CD4-positive, alpha-beta T cell treated with Interleukin-6 for 4 hours (primary cell): ENCODE measurements at places on chromosomes 16 and 17.

- DNase-seq = no peak
Measured at GRCh38 chr17:38709104-38709820, 4.2 kb downstream of the MLLT6 start.

DNA sequence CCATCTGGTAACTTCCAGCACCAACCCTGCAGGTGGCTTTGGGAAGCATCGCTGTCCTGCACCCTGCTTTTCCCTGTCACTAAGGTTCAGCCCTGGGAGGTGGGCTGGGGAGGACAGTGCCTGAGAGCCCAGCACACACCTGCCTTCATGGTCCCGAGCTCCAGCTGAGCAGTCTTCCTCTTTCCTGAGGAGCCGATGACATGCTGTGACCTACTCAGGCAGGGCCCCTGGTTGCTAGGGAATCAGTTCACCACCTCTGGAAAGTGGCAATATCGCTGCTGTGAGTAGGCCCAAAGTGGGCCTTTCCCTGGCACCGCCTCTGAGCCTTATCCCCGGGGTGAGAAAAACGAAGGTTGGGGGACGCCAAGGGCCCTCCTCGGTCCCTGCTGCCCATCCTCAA is 17.9 kb downstream of the ST3GAL2 start:
- DNase-seq = no peak

DNA sequence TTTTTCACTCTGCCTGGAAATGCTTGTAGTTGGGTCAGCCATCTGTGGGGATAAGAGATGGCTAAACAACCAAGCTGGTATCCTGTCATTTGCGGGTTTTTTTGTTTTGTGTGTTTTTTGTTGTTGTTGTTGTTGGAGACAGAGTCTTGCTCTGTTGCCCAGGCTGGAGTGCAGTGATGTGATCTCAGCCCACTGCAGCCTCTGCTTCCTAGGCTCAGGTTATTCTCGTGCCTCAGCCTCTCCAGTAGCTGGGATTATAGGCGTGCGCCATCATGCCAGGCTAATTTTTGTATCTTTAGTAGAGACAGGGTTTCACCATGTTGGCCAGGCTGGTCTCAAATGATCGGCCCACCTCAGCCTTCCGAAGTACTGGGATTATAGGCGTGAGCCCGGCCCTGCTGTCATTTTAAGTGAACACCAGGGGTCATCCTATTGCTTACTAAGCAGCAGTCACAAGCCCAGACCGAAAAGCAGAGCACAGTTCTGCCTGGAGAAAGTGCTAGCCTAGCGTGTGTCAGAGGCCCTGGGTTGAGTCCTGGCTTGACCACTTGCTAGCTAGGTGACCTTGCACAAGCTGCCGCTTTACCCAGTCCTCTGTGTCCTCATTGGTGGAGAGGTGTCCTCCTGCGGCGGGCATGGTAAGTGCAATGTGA is 4.6 kb downstream of the SMCR8 start:
- DNase-seq = no peak

- no peak for DNase-seq
Measured at GRCh38 chr16:82955741-82956348, 329.1 kb downstream of the CDH13 start.

DNA sequence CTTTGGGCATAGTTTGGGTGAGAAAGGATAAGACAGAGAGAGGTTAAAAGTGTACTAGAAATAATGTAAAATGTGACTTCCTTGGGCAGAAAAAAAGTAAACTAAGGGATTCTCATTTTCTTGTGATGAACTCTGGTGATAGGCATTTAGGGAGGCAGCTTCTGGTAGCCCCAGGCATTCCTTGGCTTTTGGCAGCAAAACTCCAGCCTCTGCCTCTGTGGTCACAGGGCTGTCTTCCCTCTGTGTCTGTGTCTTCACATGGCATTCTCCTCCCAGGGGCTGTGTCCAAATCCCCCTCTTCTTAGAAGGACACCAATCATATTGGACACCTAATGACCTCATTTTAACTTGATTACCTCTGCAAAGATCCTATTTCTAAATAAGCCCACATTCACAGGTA is 54.7 kb downstream of the HS3ST3B1 start:
- DNase-seq = no peak

- no peak for DNase-seq
Measured at GRCh38 chr17:83097831-83098230, 18.4 kb downstream of the METRNL start.

GRCh38 chr16:81204798-81205680 is 33.5 kb upstream of the BCO1 start:
- DNase-seq = peak; percentile 54

DNA sequence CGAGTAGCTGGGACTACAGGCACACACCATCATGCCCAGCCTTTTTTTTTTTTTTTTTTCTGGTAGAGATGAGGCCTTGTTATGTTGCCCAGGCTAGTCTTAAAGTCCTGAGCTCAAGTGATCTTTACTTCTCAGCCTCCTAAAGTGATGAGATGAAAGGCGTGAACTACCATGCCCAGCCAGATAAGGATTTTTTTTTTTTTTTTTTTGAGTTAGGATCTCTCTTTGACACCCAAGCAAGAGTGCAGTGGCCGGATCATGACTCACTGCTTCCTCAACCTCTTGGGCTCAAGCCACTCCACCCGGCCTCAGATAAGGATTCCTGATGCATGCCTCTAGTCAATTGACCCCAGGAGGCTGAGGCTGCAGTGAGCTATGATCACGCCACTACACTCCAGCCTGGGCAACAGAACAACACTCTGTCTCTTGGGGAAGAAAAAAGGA is 11.2 kb upstream of the PLEKHG4 start:
- DNase-seq = no peak

- no peak for DNase-seq
Measured at GRCh38 chr17:29642171-29642611, 19.5 kb upstream of the CORO6 start.
